ENCODE measurements at places on chromosomes 12 and 14. TPM values are rescaled to one million over a fixed set of nuclear protein-coding genes. Genes with fewer than 3 reads are reported as not detected.

Gene TOMM20L
- total RNA-seq: not detected

DNA sequence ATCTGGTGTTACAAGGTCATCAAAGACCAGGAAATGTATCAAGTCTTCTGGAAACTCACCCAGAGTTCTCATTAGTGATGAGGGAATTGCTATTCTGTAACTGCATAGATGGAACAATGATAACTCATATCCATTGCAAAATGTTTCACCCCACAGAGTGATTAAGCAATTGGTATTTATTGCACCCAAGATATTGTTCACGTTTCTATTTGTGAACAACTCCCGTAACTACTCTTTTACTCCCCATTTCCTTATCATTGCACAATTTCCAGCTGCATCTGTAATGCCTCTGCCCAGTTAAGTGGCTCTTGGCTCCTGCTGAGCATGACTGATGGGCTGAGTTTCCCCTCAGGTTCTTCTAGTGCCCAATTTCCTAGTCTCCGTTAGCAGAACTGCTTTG lies 108.7 kb upstream of the PRICKLE1 start:
- DNase-seq: no peak
- no peak overlapping the region for H3K27ac ChIP-seq
- H3K4me1 ChIP-seq: no peaks in the 10 kb centered on the region
- H3K36me3 ChIP-seq: no peaks in the 10 kb centered on the region

DNA sequence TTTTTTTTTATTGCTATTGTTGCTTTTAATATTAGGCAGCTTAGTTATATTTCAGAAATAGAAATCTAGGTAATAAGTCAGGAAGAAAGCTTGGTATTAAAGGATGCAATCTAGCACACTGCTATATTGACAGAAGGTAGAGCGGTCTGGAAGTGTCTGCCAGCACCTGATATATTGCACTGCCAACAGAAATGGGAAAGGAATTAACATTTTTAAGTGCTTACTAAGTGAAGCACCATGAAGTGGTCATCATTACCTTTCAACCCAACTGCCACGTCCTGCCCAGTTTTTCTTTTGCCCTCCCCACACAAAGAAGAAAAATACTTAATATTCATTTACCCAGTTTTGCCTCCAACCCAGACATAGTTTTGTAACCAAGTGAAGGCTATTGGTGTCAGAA lies 163.5 kb downstream of the KITLG start:
- no peak for DNase-seq
- H3K4me3 ChIP-seq: no peak overlapping the region
- no peak overlapping the region for H3K27ac ChIP-seq
- H3K4me1 ChIP-seq: no peaks in the 10 kb centered on the region

GRCh38 chr14:63760014-63760413 lies 32.1 kb upstream of the SGPP1 start:
- peaks cover 14% of the 10 kb centered on the region for H3K4me1 ChIP-seq
- no peaks in the 10 kb centered on the region for H3K36me3 ChIP-seq
- no peak overlapping the region for H3K27ac ChIP-seq
- no peak for DNase-seq

DNA sequence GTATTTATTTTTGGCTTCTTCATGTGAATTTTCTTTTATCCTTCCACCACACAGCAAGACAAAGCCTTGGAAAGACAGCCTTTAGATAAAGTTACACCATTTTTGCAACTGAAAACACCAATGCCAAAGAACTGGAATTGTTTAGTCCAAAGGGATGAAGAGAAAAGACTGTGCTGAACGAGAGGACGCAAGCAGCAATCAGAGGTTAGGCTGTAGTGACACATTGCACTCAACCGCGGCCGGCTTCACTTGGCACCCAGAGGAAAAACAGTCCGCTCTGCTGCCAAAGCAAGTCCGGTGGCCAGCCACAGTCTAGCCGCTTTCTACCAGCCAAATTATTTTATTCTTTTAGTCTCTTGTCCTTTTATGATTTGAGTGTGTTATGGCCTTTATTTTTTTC lies 49.1 kb upstream of the KCNJ8 start:
- DNase-seq: no peak
- no peak overlapping the region for H3K27ac ChIP-seq
- no peaks in the 10 kb centered on the region for H3K4me1 ChIP-seq
- no peaks in the 10 kb centered on the region for H3K27me3 ChIP-seq

DNA sequence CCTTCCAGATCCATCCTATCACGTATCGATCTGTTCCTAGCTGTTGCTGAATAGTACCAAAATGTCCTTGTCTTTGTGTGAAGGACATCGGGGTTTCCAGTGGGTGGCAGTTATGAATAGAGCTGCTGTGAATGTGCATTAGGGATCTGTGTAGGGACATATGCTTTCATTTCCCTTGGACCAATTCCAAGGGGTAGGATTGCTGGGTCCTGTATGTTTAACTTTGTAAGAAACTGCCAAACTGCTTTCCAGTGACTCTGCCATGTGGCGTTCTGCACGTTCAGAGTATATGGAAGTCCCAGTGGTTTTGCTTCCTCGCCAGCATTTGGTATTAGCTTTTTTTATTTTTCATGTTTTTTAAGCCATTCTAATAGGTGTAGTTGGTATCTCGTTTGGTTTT lies 28.6 kb downstream of the PACS2 start:
- H3K36me3 ChIP-seq: no peaks in the 10 kb centered on the region
- no peak overlapping the region for H3K4me3 ChIP-seq
- H3K27ac ChIP-seq: no peak overlapping the region
- no peaks in the 10 kb centered on the region for H3K27me3 ChIP-seq
- H3K4me1 ChIP-seq: no peaks in the 10 kb centered on the region

GRCh38 chr14:90019824-90020523 lies 41.8 kb upstream of the KCNK13 start:
- peaks cover 26% of the 10 kb centered on the region for H3K36me3 ChIP-seq
- no peaks in the 10 kb centered on the region for H3K27me3 ChIP-seq
- no peak overlapping the region for H3K4me3 ChIP-seq
- H3K4me1 ChIP-seq: no peaks in the 10 kb centered on the region
- no peak overlapping the region for H3K27ac ChIP-seq

DNA sequence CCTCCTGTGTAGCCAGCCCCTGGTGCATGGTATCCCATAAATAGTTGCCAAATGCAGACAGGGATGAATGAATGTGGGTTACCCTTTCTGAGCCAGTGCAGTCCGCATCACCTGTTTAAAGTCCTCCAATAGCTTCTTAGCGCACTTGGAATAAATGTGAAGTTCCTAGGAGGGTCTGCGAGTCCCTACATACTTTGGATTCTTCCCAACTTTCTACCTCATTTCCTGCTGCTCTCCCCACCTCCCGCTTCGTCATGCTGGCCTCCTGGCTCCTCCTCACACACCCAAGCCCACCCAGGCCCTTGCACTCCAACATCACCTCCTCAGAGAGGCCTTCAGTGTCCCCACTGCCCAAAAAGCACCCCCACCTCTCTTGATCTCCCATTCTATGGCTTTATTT lies 17.7 kb downstream of the RFX4 start:
- no peak overlapping the region for H3K4me3 ChIP-seq
- H3K4me1 ChIP-seq: no peaks in the 10 kb centered on the region
- H3K36me3 ChIP-seq: no peaks in the 10 kb centered on the region
- no peak for DNase-seq
- H3K27me3 ChIP-seq: no peaks in the 10 kb centered on the region
- H3K27ac ChIP-seq: no peak overlapping the region

DNA sequence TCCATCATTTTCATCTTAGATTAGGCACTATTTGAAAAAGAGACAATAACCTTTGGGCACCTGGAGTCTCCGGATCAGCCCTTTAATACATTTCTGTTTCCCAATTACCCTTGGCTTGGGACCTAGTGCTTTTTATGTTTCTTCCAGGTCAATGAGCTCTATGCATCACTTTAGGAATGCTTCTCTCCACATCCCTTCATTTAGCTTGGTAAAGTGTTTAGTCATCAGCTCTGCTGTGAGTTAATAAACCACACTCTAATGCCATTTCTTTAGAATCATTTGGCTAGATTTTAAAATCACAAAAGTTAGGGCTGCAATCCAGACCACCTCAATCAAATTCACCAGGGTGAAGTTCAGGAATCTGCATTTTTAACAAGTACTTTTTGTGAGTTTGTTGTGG lies 41.7 kb downstream of the RASSF9 start:
- H3K4me3 ChIP-seq: no peak overlapping the region
- no peaks in the 10 kb centered on the region for H3K27me3 ChIP-seq
- H3K27ac ChIP-seq: no peak overlapping the region
- no peaks in the 10 kb centered on the region for H3K36me3 ChIP-seq
- DNase-seq: no peak
- H3K4me1 ChIP-seq: no peaks in the 10 kb centered on the region

Gene BAG5
- 37.1 TPM for total RNA-seq

Gene SLC25A21
- not detected for total RNA-seq
